Activated T-cell treated with anti-CD3 and anti-CD28 coated beads, Interleukin-2, amount 50 U/mL, for 4 hours (primary cell): ENCODE measurements at places on chromosomes 11 and 22.

DNA sequence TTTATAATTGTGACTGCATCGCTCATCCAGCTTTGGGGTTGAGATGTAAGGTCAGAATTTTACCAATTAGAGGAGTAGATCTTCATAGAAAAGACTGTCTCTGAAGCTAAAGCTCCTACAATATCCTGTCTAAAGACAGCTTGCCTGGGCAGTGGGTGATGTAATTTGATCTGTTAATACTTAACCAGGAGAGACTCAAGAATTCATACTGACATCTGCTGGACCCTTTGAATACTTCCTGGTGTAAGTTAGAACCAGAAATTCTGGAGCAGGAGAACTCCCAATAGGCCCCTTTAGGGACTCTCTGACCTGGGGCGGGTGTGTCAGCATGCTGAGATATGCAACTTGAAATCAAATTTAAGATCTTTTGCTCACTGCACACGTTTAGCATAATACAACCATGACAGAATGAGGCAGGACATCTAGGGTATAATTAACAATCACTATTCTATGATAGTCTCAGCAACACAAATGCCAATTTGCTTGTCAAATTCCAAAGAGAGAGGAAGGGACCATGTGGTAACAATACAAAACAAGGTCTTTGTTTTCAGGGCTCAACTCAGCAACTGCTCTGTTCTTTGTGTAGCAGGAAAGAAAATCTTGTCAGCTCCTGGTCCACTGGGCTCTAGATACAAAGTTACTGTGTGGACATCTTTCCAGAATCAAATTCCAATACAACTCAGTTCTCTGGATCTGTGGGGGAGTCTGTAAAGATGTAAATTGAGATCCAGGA lies 143.9 kb downstream of the INSC start:
- DNase-seq = no peak

- no peak for DNase-seq
Measured at GRCh38 chr22:19706661-19707151, 7.6 kb upstream of the SEPTIN5 start.

- DNase-seq = no peak
Measured at GRCh38 chr22:25970999-25971811, 198.1 kb upstream of the SEZ6L start.

GRCh38 chr11:67416416-67417335 lies 1.2 kb downstream of the CARNS1 start:
- peak; percentile 69 for DNase-seq

DNA sequence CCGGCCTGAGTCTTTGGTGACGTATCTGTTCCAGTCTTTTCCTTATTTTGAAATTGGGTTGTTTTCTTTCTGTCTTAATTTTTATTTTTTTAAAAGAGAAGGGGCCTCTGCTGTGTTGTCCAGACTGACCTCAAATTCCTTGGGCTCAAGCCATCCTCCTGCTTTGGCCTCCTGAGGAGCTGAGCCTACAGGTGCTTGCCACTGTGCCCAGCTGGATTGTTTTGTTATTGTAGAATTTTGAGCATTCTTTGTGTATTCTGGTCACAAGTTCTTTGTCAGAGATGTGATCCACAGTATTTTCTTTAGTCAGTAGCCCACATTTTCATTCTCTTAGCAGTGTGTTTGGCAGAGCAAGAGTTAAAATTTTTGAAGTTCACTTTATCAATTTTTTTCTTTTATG lies 100.1 kb downstream of the ATXN10 start:
- DNase-seq = no peak

DNA sequence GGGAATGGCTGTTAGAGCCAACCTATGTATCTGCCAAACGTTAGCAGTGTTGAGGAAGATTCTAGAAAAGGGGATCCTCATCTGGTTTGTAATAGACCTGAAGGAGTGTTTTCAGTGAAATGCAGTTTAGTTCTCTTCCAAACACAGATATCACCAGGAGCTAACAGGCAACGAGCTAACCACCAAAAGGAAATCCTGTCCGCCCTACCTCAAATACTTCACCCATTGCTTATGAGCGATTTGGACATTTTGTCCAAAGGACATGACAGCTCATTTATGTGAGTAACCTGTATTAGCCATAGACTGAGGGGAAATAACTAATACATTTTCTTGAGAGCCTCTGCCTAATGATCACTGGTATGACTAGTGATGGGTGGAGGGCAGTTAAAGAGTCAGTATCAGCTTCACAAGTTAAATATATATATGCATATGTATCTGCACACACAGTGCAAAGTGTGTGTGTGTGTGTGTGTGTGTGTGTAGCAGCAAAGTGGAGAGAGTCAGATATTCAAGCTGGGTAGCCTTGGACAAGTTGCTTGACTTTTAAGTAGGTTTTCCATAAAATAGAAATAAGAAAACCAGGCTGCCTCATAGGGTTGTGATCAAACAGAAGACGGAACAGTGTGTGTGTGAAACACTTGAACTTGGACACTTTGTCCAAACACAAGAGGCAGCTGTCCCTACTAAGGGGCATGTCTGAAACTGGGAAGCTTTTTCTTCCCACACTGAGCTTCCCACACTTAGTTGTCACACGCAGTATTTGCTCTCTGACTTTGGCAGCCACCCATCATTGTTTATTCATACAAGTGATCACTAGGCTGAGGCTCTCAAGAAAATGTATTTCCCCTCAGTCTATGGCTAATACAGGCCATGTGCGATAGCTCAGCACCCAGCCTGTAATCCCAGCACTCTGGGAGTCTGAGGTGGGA lies 940 bp upstream of the C11orf91 start:
- no peak for DNase-seq

DNA sequence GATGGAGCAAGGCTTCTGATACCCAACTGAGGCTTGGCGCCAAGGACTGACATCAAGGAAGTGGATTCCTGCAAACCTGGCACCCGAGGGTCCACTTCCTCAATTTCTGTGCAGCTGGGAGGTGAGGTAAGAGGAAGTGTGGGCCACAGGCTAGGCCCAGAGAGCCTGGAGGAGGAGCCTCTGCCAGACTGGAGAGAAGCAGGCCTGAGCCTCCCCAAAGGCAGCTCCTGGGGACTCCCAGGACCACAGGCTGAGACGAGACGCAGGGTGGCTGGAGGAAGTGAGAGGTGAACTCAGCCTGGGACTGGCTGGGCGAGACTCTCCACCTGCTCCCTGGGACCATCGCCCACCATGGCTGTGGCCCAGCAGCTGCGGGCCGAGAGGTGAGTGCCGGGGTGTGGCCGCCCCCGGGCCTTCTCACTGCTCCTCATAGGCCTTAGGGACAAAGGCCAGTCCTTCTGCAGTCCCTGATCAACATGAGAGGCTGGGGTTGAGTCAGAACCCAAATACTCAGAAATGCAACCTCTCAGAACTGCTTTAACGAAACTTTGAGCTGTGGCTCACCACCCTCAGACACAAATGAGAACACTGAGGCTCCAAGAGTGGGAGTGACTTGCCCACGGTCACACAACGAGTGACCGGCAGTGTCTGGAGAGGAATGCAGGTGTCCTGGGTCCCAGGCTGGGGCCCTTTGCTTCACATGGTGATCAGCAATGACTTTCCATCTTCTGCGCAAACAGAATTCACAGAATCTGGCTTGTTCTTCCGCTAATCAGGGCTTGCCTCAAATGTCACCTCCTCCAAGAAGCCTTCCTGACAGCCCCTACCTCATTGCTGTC lies at the start of gene NCF4:
Gene NCF4 (plus strand): TSS at position 186 of the 839 bp plus-strand sequence. CDS start 166 bp downstream, at position 352.
- DNase-seq = no peak

DNA sequence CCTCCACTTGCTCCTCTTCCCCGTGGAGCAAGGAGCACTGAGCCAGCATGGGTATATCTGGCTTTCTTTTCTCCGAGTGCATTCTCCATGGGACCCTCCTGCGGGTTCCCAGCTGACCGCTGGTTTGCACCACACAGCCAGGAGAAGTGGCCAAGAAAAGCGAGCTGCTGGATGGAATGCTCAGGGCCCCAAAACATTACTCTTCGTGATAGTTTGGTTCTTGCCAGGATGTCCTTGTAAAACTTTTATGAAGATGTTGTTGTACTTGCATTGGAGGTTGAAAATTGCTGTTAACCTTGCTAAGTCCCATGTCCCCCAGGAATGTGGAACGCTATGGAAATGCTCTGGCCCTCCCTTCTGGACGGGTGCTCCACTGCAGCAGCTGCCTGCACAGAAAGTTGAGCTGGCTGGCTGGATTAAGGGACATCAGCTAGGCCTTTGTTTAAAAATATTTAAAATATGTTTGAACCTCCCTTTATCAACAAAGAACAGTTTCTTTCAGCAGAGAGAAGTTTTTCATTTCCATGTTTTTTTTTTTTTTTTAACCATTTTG lies 68.7 kb downstream of the ZNRF3 start:
- no peak for DNase-seq

DNA sequence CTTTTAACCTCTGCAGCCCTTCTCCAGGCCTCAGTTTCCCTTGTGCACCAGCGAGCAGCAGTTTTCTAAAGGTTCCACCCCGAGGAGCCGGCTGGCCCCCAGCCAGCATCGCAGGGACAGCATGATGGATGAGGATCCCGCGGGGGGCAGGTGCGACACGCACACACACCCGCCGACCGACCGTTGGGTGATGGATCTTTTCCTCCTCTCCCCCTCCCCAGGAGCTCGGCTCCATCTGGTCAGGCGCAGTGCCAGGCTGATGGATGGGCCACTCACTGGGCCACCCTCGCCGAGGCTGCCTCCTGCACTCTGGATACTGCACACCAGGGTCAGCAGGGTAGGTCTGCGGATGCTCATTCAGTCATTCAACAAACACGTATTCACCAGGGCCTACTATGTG lies 12.8 kb upstream of the CABP7 start:
- no peak for DNase-seq
